ENCODE measurements at places on chromosomes 7 and 10.

DNA sequence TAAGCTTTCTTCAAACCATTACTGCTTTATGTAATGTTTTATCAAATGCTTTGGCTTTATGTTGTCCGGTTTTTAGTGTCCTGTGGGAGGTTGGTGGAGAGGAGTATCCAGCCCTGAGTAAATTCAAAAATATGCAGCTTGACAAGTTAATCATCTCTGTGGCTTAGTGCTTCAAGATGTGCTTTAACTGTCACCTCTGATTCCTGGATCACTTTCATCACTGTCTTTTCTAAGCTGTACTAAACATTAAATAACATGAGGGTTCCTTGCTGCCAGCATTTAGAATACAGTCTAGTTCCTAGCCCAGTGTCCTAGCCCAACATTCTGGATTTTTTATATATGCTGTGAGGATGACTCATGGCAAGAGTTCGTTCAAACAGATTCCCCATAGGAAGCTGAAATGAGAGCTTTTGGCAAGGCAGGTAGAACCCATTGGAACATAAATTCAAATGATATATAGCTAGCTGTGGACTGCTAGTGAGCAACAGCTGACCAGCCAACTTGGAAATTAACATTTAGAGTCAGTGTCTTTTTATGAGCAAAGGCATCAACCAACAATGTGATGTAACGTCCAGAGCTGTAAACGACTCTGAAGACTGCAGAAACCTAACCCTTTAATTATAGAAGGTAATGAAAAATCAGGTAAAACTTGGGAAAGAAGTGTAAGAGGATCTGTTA, 80.6 kb upstream of the OIT3 start:
- no peak for DNase-seq

- DNase-seq, result no peak
Measured at GRCh38 chr7:77391230-77391629, 24.9 kb downstream of the GSAP start.

- DNase-seq, result no peak
Measured at GRCh38 chr7:106887421-106887820, 22.3 kb downstream of the PIK3CG start.

- no peak for DNase-seq
Measured at GRCh38 chr10:47060356-47060755, 149.1 kb downstream of the PTPN20 start.

DNA sequence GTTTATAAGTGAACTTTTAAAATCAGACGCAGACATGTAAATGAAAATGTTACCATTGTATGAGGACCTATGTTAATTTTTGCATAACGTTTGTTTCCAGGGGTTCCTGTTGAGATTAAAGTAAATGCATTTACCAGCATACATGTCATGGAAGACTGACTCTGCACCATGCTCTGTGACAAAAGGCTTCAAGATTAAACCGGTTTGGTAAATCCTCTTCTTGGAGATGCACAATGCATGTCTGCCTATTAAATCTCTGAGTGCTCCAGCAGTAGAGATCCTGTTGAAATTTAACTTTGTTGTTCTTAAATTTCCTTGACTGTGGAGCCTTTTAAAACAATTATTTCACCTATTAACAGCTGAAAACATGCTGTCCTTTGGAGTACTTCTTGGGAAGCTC, 36.5 kb upstream of the JAZF1 start:
- no peak for DNase-seq

GRCh38 chr10:122484276-122485060, 23.1 kb downstream of the HTRA1 start:
- no peak for DNase-seq

Measured in AG09319 (cell line).